ENCODE measurements at places on chromosomes 12 and 14.

- no peak for DNase-seq
Observed at GRCh38 chr12:122021193-122021821, 377 bp upstream of the BCL7A start.

- no peak for DNase-seq
Observed at GRCh38 chr14:90548455-90548854, 151.6 kb downstream of the CALM1 start.

GRCh38 chr14:68692216-68692615 is 100.7 kb downstream of the ZFP36L1 start:
- DNase-seq, result no peak

- DNase-seq, result no peak
Observed at GRCh38 chr14:36874396-36875138, 212.9 kb downstream of the PAX9 start.

- DNase-seq, result no peak
Observed at GRCh38 chr14:32083789-32084188, 6.7 kb downstream of the ARHGAP5 start.

DNA sequence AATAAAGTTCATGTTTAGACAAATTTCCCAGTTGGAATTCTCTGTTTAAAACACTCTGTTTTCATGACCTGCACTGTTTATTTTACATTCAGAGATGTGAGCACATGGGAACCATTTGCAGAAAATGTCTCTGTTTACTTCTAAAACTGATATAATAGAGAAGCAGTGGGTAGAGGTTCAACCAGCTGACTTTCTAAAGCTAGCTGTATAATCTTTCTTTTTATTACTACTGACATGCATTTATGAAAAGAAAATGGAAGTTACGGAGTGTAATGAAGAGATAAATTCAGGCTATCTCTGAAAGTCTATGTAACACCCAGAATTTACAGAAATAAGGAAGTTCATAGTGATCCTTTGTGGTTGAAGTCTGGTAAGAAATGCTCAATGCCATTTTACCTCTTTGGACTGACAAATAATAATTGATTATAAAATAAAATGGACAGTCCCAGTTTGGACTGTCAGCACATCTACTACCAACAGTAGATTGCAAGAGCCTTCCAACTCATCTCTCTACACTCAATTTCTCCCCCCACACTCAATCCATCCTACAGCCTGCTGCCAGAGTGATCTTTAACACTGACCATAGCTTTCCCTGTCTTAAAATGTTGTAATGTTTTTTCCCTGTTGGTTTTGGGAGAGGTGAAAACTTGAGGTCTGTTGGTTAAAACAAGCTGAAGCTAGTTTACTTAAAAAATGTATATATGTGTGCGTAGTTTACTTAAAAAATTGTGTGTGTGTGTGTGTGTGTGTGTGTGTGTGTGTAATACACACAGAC is 137.4 kb downstream of the AEBP2 start:
- DNase-seq, result no peak

GRCh38 chr12:80590085-80590484 is 117.3 kb upstream of the MYF6 start:
- no peak for DNase-seq

GRCh38 chr14:48111151-48111550 is 435.7 kb upstream of the MDGA2 start:
- no peak for DNase-seq

- no peak for DNase-seq
Observed at GRCh38 chr14:24848102-24848790, 201.7 kb downstream of the STXBP6 start.

- no peak for DNase-seq
Observed at GRCh38 chr14:49193332-49194065, 392.7 kb downstream of the RPS29 start.

GRCh38 chr12:29216797-29217575 is 67.9 kb downstream of the FAR2 start:
- no peak for DNase-seq

GRCh38 chr12:6735448-6736191 is 11.8 kb downstream of the COPS7A start:
- DNase-seq, result peak; percentile 32

GRCh38 chr12:106308611-106309010 is 6.1 kb downstream of the TCP11L2 start:
- no peak for DNase-seq

DNA sequence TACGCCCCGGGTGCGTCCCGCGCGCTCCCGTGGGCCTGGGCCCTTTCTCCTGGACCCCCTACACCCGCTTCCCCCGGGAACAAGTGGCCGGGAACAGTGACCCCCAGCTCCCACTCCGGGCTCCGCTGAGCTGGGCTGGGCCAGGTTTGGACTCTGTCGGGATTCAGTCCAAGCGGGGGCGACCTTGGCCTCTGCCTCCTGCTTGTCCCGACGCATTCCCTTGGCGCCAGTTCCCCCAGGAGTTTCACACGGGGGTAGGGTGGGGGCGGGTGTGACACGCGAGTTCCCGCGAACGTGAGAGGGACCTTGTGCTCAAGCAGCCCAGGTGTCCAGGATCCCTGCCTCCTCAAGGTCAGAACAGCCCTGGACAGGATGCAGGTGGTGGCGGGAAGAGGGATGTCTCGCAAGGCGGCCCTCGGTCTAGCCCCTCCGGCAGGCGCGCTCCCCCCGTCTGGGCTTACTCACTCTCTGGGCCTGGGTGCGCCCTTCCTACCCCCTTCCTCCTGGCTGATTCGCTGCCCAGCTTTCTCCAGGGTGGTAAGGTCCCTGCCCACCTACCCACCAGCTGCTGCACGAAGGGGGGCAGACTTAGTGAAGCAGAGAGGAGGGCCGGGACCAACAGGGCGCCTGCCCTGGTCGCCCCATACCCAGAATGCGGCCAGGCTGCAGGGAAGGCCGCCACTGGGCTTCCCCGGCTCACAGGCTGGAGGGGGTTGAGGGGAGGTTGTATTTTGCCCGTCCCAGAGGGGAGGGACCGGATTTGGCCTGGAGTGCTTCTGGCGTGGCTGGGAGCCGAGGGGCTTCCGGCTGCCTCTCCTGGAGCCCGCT is 862 bp downstream of the CRIP2 start:
- no peak for DNase-seq

GRCh38 chr12:77471801-77472200 is 358.9 kb upstream of the NAV3 start:
- DNase-seq, result no peak

GRCh38 chr12:109870648-109871047 is 9.7 kb downstream of the GLTP start:
- DNase-seq, result no peak

GRCh38 chr12:31004666-31005065 is 69.0 kb upstream of the DDX11 start:
- DNase-seq, result no peak

DNA sequence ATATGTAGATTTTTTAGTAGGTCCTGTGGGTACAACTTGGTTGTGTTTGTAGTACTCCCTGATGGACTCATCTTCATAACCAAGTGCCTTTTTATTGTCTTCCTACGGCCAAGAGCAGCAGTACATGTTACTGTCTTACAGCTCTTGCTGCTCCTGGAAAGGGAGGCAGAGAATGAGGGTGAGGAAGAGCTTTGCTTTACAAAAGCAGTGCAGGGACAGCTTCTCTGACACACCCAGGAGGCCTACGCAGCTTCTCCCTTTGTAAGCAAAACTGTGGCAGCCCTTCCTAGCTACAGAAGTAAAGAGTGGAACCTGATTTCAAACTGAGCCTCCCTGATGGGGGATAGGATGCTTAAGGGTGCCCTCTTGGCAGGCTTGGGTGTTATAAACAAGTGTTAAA is 18.6 kb downstream of the MYRFL start:
- DNase-seq, result no peak

GRCh38 chr12:54301428-54302048 is 723 bp upstream of the NFE2 start:
- DNase-seq, result no peak

- DNase-seq, result no peak
Observed at GRCh38 chr14:20999591-20999990, 498 bp downstream of the SLC39A2 start.

- no peak for DNase-seq
Observed at GRCh38 chr14:88535813-88536212, 19.0 kb downstream of the PTPN21 start.

DNA sequence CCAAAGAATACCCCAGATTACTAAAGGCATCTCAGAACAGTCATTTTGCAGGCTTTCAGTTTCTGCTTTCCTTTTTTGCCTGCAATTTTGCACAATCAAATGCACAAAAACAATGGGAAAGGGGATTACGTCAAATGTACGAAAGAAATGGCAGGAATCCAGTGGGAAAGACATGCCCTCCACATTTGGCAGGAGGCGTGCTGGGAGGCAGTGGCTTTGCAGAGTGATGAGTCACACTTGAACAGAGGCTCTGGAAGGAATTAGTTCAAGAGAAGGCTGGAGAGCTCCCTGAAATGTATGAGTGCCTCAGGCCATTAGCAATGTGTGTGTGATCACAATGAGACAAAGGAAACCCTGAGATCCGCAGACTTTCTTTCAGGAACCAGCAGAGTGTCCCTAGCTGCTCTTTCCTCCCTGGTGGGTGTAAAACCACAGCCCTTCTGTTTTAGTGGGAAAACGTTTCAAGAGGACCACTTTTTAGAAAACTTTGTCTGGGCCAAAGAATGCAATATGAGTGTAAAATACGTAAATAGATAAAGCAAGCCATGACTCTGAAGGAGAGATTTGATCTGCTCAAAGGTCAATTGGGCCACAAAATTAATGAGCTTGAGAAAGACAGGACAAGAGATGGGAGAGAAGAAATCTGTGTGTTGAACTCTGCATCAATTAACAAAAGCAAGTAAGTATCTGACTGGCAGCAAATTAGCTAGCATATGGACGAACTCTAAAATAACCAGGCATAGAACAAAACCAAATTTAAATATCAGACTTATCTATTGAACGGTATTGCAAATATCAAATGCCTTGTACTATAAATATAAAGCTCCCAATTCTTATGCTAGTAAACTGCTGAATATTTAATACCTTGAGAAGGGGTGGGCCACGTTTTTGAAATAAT is 155.4 kb upstream of the PDE3A start:
- DNase-seq, result no peak

DNA sequence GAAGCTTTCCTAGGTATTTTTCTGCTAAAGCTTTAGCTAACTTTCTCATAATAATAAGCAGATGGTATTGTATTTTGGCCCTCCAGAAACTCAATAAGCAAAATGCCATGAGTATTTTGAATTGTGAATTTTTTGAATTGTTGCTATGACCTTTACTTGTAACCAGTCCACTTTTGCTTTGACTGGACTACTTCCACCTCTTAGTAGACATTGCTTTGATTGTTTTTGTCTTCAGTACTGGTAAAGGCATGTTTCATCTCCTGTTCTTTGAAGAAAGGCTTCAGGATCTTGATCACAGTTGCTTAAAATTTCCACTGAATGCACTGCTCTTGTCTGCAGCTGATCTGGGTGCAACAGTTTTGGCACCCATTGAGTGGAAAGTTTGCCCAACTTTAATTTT is 102.3 kb downstream of the TRMT5 start:
- DNase-seq, result no peak

- no peak for DNase-seq
Observed at GRCh38 chr14:101478796-101479410, 82.4 kb upstream of the DIO3 start.

- no peak for DNase-seq
Observed at GRCh38 chr12:19544353-19544752, 105.1 kb downstream of the AEBP2 start.

- no peak for DNase-seq
Observed at GRCh38 chr12:124872068-124872719, 8.5 kb upstream of the SCARB1 start.

DNA sequence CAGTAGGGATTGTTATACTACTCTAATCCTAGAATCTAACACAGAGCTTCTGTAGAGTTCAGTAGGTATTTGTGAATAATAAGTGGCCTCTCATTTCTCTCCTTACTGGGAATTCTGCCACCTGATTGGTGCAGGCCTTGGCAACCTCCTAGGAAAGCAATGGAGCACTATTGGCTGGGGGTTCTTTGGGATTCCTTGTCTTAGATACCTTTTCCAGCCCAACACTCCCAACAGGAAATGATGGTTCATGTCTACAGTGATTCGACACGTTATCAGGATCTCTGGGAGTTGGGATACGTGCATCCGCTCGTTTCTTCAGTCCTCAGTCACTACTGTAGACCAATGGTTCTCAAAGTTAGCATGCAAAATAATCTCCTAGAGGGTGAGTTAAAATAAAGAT is 67.4 kb downstream of the ELK3 start:
- DNase-seq, result no peak

- DNase-seq, result no peak
Observed at GRCh38 chr12:104154806-104155205, 16.8 kb upstream of the NFYB start.

GRCh38 chr14:24425704-24426103 is 3.8 kb downstream of the CBLN3 start:
- DNase-seq, result no peak

DNA sequence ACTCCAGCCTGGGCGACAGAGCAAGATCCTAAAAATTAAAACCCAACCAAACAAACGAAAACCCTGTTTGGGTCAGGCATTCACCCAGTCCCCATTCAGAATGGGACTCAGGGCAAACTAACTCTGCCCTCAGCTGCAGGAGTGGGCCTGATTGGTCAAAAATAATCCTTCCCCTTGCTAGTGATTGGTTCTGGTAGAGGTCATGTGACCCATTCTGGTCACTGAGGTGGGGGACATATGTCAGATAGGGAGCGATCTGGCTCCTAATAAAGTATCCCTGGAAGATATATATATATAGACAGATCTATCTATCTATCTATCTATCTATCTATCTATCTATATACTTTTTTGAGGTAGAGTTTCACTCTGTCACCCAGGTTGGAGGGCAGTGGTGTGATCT is 29.5 kb upstream of the MED13L start:
- no peak for DNase-seq

- DNase-seq, result no peak
Observed at GRCh38 chr14:81447021-81447764, 47.1 kb upstream of the STON2 start.

DNA sequence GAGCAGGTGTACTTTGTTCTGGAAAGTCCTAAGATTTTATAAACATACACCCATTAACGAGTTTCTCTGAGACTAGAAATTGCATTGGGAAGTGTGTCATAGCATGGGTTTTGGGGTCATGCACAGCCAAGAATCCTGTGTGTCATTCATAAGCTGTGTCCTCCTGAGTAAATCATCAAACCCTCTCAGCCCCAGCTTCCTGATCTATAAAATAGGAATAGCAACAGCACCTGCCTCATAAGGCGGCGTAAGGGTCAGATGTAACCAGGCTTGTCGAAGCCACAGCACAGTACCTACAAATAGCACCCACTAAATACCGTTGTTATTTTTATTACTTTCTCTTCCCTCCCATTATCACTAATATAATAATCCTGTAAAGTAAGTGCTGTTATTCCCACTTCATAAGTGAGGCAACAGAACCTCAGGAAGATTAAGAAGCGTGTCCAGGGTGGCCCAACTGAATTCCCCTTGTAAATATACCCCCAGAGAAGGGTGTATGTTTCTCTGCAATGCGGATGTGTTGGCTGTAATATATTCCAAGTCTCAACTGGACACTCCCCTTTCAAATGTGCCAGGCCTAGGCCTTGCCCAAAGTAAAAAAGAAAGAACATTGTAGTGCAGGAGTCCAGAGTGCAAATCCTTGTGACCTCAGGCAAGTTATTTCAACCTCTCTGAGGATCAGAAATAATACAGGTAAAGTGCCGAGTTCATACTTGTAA is 188.3 kb upstream of the BCL2L14 start:
- no peak for DNase-seq

- DNase-seq, result no peak
Observed at GRCh38 chr14:57865066-57865402, 858 bp downstream of the SLC35F4 start.

- DNase-seq, result no peak
Observed at GRCh38 chr14:64465831-64466554, 694 bp downstream of the AKAP5 start.

Data from activated CD4-positive, alpha-beta T cell treated with anti-CD3 and anti-CD28 coated beads, Interleukin-2, amount 50 U/mL, for 1 hour (primary cell).